GM13977 (cell line): ENCODE measurements at places on chromosomes 11 and 22.

GRCh38 chr11:21427726-21428125 is 758.3 kb downstream of the NELL1 start:
- no peak for DNase-seq

DNA sequence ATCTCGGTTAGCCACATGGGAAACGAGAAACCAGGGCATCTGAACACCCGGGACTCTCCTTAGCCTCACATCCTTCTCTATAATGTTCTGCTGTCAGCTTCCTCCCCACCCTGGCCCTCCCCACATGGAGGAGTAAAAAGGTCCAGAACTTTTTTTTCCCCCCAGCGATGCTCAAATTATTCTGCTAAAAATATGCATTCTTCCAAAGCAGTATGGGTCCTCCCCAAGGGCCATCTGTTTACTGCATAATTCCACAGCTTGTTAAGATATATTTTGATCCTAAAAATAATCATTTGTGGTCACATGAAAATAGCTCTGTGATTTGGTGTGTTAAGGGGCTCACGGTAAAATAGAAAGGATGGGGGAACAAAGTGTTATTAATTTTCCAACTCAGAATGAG is 281.5 kb upstream of the NARS2 start:
- DNase-seq: no peak

DNA sequence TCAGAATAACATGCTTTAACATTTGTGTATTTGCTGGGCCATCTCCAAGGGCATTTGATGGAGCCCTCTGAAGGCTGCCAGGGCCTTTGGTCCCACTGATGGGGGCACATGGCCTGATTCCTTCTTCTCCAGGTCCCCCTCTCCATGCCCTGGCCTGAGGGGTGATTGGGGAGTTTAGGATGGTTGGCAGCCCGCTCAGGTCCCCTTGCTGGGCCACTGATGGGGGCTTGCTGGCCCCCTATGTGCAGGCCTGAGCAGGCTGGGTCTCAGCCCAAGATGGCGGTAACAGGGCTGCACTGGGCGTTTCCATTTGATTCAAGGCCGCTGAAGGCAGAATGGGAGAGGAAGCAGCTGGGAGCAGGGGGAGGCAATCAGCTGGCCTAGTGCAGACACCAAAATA is 113.7 kb upstream of the NECTIN1 start:
- DNase-seq: no peak

DNA sequence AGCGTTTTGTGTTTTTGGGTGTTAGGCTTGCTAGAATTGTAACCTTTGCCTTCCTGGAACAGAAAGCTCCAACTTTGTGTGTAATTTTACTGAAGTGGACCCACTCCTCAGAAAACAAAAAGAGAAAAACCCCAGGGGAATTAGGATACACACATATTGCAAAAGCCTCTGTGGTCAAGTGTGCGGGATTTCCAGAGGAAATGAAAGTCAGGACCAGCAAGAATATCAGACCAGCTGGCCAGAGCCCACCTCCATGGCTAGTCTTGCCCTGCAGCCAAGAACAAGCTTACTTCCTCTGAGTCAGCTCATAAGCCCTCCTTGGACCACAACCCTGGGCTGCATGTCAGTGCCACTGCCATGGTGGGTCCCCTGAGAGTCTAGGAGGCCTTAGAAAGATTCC is 37.0 kb upstream of the FTH1 start:
- DNase-seq: peak; percentile 65

DNA sequence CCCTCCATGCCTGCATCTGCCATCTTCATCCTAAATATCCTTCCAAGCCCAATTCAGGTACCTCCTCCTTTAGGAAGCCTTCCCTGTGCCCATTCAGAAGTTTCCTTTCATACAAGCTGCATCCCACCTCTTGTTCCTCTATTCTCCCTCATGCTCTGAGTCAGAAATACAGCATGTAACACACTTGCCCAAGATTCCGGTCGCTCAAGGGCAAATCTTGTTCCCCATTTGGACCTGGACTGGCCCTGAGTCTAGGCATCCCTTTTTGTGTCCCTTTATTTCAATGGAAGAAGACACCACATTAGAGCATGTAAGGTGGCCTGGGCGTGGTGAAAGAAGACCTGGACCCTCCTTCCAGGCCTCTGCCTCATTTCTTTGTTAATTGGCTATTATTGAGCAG is 38.5 kb downstream of the RTL6 start:
- no peak for DNase-seq

GRCh38 chr11:21774212-21774611 is 418.7 kb upstream of the ANO5 start:
- DNase-seq: no peak

GRCh38 chr11:104275992-104276391 is 112.0 kb upstream of the PDGFD start:
- no peak for DNase-seq

GRCh38 chr11:120658071-120658423 is 146.5 kb downstream of the GRIK4 start:
- peak; percentile 56 for DNase-seq

DNA sequence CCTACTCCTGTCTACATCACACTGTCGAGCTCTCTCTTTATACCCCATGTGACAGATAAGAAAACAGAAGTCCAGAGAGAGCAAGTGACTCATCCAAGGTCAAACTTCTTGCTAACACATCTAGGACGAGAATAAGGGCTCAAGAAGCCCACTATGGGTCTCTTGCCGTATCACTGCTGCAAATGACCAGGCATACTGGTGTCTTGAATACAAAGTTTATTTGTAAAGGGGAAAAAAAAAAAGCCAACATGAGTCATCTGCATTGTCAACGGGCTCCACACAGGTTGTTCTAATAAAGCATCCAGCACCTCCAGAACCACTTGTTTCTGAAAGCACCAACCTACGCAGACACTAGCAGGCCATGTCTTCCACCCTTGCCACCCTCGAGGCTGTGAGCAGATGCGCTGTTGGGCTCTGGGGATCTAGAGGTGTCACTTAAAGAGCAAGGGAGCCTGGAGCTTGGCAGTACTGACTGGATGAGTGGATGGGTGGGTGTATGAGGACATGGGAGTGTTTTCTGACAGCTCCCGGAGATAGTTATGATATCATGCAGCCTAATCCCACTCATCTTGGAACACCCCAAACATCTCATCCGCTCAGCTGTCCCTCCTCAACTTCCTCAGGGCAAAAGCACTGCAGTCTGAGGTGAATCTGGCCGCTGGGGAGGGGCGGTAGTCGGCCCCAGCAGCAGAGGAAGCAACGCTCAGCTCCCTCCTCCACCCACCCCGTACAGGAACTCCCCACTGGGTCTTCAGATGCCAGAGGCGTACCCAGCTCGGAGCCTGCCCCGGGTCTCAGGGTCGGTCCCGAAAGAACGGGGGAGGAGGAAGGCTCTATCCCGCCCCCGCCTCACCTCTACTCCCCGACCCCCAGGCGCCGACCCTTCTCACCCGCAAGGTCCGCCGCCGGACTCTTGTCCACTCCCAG is 1.0 kb downstream of the SMCO4 start:
- peak; percentile 79 for DNase-seq

DNA sequence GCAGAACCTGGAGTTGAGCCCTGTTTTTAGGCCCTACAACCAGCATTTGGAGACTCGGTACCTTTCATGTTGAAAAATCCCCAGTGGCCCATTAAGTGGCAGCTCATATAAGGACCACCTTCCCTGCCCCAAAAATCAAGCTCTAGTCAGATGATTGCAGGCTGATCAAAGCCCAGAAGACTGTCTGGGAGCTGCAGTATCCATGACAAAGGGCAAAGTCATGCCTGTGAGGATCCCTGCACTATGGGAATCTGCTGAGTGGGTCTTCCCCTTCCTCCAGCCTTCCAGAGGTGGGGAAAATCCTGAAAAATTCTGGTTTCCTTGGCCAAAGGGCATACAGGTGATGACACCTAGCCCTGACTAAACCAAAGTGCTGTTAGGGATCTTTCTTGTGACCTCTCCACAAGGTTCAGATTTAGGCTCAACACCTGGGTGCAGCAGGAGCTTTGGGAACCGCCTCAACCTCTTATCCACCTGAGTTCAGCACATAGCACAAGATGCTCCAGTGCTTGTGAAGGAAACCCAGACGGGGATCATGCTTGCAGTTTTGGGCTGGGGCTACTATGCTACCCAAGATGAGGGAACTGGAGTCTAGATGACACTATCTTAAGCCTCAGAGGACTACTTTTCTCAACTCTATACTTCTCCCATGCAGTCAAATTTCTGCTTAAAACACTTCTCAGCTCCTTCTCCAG is 1.2 kb upstream of the TRIM3 start:
- no peak for DNase-seq

GRCh38 chr11:66741153-66741552 is 12.1 kb upstream of the SPTBN2 start:
- no peak for DNase-seq

DNA sequence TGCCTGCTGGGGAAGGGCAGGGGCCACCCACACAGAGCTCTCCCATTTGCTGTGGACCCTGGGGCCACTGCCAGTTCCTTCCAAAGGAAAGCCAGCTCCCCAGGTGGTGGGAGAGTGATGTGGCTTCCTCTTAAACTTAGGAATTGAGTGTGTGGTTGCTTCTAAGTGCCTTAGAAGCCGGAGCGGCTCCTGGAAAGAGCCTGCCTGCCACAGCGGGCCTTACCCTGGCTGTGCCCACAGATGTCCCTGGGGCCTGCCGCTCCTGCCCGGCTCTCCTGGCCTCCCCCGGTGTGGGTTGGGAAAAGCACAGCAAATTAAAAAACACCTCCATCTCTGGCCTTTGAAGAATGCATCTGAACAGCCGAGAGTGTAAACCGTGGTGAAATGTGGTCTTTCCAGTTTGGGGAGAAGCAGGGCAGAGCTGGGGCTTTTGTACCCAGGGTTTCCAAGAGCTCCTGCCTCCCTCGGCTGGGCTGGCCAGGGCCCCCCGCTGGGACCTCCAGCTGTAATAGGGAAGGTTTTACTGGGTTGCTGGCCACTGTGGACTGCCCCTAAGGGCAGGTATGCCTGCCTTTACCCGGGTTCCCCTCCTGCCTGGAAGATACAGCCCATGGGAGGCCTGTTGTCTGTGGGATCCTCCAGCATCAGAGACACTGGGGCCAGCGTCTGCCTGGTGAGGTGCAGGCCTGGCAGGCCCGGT is 30.2 kb downstream of the LRP5 start:
- no peak for DNase-seq

- DNase-seq: no peak
These were observed 23.4 kb upstream of the GRK3 start for GRCh38 chr22:25540908-25541660.

- peak; percentile 44 for DNase-seq
These were observed 92.7 kb downstream of the SGSM3 start for GRCh38 chr22:40463017-40463631.

DNA sequence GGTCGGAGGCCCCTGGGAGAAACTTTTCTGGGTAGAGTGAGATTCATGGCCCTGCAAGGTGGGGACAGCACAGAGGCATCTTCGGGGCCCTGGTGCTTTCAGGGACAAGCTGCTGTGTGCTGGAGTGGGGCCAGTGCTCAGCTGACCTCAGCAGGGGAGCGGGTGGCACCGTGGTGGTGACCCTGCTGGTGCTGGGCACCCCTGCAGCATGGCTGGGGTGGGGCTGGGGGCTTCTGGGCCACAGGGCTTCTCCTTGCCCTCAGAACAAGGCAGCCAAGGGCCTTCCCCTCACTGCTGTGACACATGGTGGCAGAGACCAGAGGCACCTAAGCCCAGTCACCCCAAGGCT is 24.9 kb upstream of the GNB1L start:
- no peak for DNase-seq

DNA sequence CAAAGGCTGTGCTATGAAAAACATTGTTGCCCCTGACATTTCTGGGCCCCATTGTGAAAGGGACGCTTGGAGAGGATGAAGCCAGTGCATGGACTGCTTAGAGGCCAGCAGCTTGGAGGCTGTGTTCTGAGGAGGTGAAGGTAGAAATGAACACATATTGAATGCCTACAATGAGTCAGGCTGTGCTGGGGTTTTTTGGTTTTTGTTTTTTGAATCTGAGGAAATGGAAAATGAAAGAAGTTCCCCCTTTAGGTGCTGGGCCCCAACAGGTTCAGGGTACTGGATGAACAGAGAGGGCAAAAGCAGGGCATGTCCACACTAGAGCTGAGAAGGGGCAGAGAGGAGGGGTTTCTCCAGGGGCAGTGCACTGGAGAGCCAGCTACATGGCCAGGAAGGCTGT is 166.1 kb upstream of the API5 start:
- no peak for DNase-seq

- DNase-seq: no peak
These were observed 45.3 kb downstream of the MED15 start for GRCh38 chr22:20552443-20553401.

DNA sequence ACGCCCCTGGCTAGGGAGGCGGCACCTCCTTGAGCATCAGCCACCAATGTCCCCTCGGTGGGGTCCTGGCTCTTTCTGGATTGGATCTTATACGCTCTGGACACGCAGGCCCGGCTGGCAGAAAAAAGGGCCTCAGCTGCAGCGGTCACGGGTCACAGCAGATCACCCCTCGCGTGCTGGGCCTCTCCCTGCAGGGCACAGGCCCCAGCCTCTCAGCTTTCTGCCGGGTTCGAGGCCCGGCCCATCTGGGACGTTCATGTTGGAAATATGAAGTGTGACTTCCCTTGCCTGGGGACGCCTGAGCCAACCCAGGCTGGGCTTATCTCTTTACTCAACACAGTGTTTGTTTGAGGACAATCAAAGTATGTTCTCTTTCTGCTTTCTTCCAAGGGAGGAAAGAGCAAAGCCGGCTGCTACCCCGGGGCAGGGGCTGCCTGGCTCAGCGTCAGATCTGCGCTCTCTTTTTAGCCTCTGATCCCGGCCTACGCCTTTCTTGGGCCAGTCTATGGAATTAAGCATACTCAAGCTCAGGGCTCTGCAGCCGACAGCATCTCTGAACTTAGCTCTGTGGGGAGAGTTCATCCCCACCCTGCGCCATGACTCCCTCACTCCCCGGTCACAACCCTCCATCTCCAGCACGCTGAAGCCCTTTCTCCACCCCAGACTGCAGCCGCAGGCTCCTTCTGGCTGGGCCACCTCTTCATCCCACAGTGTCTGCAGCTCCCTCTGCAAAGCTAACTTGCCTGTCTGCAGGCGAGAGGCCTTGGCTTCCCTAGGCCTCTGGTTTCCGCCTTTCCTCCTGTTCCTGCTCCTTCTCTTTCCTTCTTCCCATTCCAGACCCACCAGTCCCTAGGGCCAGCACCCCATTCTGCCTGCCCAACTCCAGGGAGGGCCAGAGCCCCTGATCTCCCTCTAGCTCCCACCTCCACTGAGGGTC is 38.8 kb downstream of the ADAMTS15 start:
- peak; percentile 13 for DNase-seq

- DNase-seq: no peak
These were observed 228.9 kb upstream of the SORL1-AS1 start for GRCh38 chr11:121681550-121682268.

GRCh38 chr11:44246726-44247125 is 63.2 kb downstream of the ALX4 start:
- no peak for DNase-seq

DNA sequence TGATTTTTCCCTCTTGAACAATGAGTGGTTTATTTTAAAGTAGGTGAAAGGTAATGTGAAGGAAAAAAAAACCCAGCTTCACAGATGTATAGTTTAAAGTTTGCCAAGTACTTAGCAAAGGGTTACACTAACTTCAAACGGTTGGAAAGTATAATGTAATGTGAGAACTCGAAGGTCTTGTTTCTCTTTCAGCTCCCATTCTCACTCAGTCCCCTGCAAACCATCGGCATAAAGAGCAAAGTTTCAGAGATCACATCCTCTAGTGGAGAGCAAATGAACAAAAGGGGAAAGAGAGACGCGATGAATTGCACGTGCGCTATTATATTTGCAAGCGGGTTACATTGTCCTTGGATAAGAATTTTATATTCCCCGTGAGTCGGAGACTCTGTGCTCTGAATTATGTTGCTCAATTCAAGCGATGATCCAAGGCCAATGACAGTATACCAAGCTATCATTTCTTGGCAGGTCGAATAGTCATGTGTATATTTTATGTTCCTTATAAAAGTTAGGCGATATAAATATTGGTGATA is 37.6 kb upstream of the BIRC3 start:
- DNase-seq: peak; percentile 63
